ENCODE measurements at places on chromosomes 3 and 15. TPM values are rescaled to one million over a fixed set of nuclear protein-coding genes. Genes with fewer than 3 reads are reported as not detected.

The TNNC1 gene
- 117 TPM for total RNA-seq

The C15orf61 gene
- total RNA-seq: 18.5 TPM

The FOXB1 gene
- total RNA-seq: not detected

The ACKR4 gene
- not detected for total RNA-seq

GRCh38 chr15:35195031-35195430 lies 109.9 kb upstream of the NANOGP8 start:
- no peak for DNase-seq

GRCh38 chr3:4351164-4351855 lies 48.1 kb downstream of the SETMAR start:
- no peak for DNase-seq

DNA sequence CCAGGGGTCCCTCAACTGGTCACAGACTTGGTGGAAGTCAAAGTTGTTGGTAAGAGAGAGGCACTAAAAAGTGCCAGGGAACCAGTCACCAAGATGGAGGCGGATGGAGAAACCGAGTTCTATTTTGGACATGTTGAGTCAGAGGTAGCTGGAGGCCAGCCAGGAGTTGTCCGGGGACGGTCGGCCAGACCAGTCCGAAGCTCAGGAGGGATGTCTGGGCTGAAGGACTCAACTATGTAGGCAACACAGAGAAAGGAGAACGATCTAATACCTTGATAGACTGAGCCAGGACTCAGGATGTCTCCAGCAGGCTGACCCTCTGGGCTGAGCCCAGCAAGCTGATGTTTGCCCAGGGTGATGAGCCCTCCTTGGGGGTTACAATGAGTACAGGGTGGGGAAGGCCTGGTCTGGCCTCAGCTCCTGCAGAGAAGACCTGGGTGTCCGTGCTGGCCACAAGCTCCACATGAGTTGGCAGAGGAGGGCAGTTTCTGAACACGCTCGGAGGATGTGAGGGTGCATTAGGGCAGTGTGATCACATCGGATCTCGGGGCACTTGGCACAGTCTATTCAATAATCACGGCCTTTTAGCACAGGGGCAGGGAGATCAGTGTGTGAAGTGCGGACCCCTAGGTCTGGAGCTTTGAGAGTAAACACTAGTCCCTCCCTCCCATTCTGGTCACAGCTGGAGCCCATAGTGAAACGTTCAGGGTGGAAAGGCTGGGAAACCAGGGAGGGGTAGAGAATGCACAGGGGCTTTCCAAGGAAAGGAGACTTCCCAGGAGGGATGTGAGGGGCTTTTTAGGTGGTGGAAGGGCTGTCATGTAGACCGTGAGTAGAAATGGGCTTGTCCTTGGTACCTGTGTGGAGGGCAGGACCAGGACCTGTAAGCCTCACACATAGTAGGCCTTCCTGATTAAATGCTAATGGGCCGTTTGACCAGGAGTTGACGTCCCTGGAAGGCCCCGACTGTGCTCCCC lies 111.9 kb downstream of the ETFA start:
- peak; percentile 71 for DNase-seq

DNA sequence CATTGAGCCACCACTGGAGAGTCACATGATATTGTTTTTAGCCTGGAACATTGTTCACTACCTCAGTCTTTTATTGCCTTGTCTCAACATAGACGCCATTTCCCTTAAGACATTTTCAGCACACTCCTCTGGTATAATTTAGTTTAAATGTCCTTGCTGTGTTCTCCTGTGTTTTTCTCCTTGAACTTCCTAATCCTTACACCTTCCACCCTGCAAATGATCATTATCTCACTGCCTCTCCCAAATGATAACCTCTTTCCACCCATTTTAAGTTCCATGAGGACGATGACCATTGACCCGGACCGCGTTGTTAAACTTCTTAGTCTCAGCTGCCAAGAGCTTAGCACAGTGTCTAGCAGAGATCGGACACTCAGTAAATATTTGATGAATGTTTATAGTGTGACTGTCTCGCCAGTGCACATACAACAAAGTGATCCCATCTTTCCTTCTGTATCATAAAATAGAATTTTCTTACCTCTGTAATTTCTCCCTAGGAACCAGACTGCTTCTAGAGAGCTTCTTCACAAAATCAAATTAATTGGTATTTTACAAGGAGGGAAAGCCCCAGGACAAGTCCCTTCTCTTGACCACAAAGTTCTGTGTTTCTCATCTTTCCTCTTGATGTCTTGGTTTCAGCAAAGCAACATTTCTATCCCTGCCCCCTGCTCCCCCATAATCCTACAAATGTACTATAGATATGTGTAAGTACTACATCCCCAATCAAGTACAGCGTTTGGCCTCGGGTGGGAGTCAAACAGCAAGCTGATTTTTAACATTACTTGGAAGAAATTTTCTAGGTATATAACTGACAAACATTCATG lies 429.6 kb downstream of the LPP start:
- no peak for DNase-seq

GRCh38 chr15:80991421-80991820 lies 1.8 kb upstream of the MESD start:
- DNase-seq: no peak

- DNase-seq: no peak
These were observed 255.3 kb upstream of the LRTM1 start for GRCh38 chr3:55183201-55183600.

All from G401 (cell line).